ENCODE measurements at places on chromosomes 1 and 21.

DNA sequence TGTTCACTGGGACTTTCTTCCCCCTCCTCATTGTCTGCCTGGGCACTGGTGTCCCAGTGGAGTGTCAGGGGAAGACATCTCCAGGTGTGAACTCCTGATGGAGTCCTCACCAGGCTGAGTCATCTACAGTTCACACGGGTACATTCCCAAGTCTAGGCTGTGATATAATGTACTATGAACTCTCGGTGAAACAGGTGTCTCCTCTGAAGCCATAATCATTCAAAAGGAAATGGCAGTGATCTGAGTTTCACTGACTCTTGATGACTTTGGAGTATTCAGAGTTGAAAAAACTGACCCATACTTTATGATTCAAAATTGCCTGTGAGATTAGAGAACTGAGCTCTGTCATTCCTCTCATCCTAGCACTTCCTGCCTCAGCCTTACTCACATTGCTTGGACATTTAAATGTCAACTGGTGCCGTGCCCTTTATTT, 9.1 kb downstream of the LAMC2 start:
- DNase-seq: no peak

GRCh38 chr1:155127967-155128754, 485 bp downstream of the EFNA1 start:
- no peak for DNase-seq

DNA sequence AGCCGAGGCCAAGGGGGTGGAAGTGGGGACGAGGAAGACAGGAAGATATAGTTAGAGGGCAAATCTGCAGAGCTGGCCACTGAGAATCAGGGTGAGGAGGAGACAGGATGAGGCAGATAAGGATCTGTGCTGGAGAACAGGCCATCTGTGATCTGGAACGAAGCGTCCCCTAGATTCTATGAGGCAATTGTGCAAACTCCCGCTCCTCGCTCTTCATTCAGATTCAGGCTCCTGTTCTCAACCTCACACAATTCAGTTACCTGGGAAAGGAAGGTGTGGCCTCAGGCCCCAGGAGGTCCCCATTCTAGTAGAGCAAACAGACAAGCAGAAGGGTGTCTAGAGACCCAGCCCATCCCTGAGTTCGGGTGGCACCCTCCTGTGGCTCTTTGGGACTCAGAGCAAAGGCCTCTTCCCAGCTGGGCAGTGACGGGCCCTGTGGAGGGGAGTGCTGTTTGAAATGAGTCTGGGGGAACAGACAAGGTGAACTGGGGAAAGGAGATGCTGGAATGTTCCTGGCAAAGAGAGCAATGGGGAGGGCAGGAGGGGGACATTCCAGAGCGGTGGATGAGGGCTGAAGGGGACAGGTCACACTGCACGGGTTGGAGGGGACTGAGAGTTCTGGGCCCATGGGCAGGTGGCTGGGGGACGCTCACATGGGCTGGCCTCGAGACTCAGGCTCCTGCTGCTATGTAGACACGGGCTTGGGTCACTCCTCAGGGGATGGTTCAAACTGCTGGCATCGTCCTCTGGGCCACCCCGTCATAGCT, 39.9 kb upstream of the AJAP1 start:
- DNase-seq: no peak

DNA sequence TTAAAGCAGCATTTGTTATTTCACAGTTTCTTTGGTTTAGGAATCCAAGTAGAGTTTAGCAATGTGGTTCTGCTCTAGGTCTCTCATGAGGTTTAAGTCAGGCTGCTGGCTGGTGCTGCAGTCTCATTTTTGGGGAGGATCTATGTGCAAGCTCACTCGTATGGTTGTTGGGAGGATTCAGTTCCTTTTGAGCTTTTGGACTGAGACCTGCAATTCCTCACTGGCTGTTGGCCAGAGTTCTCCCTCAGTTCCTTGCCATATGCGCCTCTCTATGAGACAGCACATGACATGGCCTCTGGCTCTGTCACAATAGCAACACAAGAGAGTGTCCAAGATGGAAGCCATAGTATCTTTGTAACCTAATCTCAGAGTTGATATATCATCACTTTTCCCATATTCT, 91.0 kb downstream of the OLFML2B start:
- DNase-seq: no peak

DNA sequence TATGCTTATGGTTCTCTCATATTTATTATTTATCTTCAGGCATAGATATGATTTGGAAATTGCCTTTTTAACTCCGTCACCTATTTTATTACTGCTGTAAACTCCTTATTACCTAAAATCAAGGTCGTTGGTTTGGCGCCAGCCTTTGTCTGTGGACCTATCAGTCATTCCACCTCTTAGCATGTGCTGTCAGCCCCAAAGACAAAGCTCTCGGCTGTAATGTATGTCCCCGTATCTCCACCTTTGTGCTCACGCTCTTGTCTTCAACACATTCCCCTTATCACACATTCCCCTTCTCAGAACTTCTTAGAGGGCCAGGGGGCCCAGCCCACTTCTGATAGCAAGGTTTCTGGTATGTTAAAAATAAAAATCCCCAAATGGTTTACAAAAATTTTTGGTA, 342.2 kb downstream of the RYR2 start:
- no peak for DNase-seq

DNA sequence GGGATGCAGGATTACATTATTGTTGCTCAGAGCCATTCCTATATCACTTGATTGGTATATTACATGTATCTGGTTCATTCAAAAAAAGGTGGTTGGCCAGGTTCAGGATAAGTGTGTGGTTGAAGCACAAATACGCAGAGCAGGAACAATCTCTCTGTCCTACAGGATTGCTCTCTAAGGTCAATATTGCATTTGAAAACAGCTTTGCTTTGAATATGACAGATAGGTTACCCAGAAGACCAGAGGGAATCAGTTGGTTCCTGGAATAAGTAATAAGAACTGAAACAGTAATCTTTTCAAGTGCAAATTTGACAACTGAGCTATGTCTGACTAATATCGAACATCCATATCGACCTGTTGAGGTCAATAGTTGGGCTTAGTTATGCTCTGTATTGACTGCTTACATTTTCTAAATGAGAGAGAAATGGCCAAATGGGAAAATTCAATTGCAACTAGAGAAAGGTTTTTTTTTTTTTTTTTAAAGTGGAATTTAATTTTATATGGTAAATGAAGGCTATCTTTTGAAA, 176.8 kb downstream of the ATP6V1G3 start:
- DNase-seq: no peak

GRCh38 chr1:203652724-203653461, 26.3 kb downstream of the ATP2B4 start:
- DNase-seq: no peak

- no peak for DNase-seq
These were observed 104.4 kb upstream of the UBE2U start for GRCh38 chr1:64098846-64099582.

DNA sequence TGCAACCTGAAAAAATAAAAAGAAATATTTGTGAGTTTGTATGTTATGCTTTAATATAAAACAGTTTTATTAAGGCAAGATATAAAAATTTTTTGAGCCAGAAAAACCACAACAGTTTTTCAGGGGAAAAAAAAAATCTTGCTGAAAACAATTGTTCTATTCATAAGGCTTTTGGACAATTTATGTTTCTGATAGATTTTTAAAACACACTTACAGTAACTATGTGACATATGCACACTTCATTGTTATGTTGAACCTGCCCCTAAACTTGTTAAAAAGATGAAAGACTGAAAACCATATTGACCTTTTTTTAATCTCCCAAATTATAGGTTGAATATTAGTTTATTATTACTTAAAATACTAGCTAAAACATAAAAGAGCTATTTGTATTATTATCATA, 279.9 kb upstream of the C1orf105 start:
- no peak for DNase-seq

GRCh38 chr1:149936992-149937705, 470 bp upstream of the MTMR11 start:
- no peak for DNase-seq

- no peak for DNase-seq
These were observed 117.4 kb downstream of the DMRTA2 start for GRCh38 chr1:50305808-50306207.

DNA sequence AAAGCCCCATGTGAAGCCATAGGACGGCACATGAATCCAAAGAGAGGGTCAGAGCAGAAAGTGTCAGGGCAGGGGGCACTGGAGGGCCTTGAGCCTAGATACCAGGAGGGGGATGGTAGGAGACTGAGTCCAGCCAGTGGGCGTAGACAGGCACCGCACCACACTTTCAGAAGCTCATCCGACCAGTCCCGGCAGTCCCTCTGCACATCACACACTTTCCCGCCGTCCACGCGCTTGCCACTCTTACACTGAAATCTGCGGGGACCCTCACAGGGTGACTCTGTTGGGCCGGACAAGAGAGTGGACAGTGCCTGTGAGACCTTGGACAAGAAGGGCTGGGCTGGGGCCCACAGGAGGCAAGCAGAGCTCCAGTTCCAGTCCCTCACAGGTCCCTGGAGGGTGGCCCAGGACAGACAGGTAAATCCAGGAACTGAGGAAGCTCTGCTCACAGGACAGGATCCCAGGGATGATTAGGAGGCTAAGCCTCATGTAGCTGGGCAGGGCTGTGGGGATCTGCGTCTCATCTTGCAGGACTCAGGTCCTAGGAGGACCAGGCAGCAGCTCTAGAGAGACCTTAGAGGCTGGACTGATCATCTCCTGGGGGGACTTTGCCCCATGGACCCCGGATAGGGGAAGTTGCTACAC, 36.3 kb upstream of the MAGOH start:
- no peak for DNase-seq

DNA sequence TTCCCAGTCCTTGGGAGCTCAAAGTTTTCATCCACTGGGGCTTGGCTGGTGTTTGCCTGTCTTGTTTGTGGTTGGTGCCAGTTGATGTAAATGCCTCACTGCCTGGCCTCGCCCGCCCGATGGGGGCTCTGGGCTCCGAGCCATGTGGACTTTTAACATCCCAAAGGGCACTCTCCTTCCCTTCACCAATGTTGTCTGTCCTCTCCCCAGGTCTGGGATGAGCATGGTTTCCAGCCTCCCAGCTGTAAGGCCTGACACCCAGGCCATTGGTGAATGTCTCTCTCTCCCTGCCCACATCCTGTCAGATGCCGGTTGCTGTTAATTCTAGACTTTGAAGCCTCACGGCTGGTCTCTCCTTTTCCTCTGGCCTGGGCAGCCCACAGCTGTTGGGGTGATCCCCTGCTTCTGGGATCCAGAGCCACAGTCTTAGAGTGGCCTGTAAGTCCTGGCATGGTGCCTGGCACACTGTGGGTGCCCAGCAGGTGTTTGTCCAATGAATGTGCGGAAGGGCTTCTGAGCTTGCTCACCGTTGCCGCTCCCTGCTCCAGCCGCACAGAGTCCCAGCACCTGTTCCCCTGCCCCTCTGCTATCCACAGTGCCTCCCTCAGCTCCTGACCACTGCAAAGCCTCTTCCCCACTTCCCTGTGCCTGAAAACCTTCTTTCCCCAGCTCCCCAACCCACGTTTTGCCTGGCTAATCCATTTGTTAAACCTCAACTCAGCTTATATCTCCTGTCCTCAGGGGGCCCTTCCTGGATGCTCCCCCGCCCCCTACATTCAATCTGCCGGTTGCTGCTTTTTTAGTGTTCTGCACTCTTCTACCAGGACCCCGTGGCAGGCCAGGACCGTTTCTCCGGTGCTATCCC, 3.3 kb upstream of the C1orf174 start:
- no peak for DNase-seq

DNA sequence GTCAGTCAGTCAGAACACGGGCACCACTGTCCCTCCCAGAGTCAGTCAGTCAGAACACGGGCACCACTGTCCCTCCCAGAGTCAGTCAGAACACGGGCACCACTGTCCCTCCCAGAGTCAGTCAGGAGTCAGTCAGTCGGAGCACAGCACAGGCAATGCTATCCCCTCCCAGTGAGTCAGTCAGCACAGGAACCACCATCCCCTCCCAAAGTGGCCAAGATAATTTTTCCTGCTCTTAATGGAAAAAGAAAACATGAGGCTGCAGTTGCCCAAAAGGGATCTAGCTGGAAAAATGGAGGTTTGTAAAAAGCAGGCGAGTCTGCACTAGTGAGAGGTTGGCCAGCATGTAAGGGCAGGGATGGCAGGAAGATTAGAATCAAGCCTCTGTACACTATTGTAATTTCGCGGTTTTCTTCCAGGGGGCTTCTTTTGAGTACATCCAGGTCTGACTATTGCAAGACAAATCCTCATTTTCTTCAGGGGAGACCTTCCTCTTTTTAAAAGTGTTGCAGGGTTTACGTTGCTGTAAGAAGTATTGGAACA, 213.8 kb downstream of the SIPA1L2 start:
- DNase-seq: no peak

GRCh38 chr1:18513995-18514394, 33.3 kb downstream of the KLHDC7A start:
- no peak for DNase-seq

- DNase-seq: no peak
These were observed 55.7 kb downstream of the XCL2 start for GRCh38 chr1:168488138-168488537.

GRCh38 chr1:115057661-115058254, 28.1 kb downstream of the TSHB start:
- DNase-seq: no peak

DNA sequence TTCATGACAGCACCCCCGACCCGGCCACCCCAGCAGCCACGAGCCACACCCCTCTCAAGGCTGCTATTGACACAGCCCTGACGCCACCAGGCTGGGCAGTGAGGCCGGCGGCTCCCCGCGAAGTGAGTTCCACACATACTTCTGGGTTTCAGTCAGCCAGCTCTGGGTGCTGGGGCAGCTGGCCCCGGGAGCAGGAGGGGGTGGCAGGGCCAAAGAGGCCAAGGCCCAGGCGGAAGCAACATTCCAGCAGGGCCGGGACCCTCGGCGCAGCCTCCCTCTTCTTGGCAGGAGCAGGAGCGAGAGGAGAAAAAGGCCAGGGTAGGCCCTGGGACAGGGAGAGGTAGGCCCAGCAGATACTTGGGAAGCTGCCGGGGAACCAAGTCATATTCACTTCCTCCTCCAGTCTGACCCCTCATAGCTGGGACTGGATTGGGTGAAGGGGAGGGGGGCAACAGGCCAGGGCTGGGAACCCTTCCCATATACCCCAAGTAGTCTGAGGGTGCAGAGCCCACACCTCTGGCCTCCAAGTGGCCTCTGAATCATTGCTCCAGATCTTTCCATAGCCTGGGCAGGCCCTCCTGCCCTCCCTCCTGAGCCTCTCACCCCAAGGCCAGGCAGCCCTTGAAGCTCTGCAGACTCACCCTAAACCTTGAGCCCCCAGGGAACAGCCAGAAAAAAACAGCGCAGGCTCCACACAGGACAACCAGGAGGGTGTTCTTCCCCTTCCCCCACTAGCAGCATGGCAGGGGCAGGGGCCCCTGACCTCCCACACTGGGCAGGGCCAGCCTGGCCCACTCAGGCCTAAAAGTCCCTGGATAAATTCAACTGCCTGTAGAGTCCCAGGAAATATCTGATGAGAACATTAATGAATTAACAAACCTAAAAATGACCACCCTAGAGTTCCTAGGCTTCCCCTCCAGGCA, 5.7 kb downstream of the HSPG2 start:
- no peak for DNase-seq

- no peak for DNase-seq
These were observed 139.7 kb upstream of the ERRFI1 start for GRCh38 chr1:8165595-8166360.

DNA sequence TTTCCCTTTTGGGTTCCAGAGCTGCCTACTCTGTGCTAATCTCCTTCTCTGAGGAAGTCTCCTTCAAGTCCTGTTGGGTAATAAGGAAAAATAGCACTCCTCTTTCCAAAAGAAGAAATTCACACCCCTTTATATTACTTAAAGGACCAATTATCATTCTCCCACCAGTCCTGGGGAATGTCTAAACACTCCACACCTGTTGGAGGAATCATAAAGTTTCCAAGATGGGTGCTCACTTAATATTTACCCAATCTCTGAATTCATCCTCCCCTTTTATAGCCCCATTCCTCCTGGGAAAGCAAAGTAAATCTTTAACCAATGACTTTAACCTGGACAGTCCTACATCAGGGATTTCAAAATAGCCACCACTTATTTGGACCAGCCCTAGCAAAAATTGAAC, 873.1 kb downstream of the KCNT2 start:
- DNase-seq: no peak

Measured in SIG-M5 (cell line).